CD4-positive, CD25-positive, alpha-beta regulatory T cell (primary cell): ENCODE measurements at places on chromosomes 6 and 20. TPM values are rescaled to one million over a fixed set of nuclear protein-coding genes. Genes with fewer than 3 reads are reported as not detected.

Gene TFAP2D
- total RNA-seq, result not detected

Gene ENPP4
- 4.5 TPM for total RNA-seq

Gene C6orf89
- 33.8 TPM for total RNA-seq

DNA sequence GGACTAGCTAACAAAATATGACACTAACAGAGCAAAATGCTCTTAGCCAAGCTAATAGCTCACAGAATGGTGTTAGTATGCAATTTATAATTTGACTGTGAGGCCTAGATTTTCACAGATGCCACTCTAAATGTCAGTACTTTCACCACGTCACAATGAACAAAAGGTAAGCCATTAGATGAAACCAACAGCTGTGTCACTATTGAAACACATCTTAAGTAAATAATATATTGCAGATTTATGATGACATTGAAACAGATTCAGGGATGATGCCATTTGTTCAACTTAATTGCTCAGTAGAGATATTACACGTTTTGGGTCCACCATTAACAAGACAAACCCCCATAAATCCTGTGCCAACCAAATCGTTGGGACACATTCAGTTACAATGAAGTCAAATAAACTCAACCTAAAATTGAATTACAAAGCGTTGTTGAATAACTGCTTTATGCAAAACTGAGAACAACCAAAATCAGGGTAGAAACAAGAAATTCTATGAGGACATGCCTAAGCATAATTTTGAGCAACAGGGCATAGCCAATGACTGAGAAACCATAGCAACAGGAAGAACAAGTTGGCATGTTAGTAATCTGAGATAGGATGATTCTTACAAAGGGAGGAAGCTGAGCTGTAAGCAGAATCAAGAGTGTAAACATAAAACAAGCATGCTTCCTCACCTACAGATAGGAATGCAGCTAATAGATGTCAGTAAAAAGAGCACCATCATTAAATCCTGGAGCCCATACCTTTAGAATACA lies 85.6 kb upstream of the KHDRBS2 start:
- no peak for DNase-seq

- no peak for DNase-seq
These were observed 27.2 kb upstream of the CNKSR3 start for GRCh38 chr6:154537511-154538325.

- no peak for DNase-seq
These were observed 757.0 kb downstream of the PTPRT start for GRCh38 chr20:42432496-42433334.

- DNase-seq, result no peak
These were observed 265.9 kb upstream of the QKI start for GRCh38 chr6:163148451-163149278.

GRCh38 chr6:139019722-139020121 lies 8.8 kb upstream of the ABRACL start:
- DNase-seq, result no peak
